ENCODE measurements at places on chromosomes 2 and 18.

GRCh38 chr18:63869374-63869773, 18.1 kb upstream of the SERPINB2 start:
- DNase-seq, result peak; percentile 61

GRCh38 chr2:196054631-196055030, 14.0 kb downstream of the DNAH7 start:
- DNase-seq, result no peak

GRCh38 chr2:119522671-119523070, 1.6 kb downstream of the SCTR start:
- DNase-seq, result no peak

- peak; percentile 84 for DNase-seq
Observed at GRCh38 chr2:208315081-208315788, 49.2 kb downstream of the PIKFYVE start.

GRCh38 chr2:225317186-225317585, 82.3 kb upstream of the NYAP2 start:
- DNase-seq, result no peak

DNA sequence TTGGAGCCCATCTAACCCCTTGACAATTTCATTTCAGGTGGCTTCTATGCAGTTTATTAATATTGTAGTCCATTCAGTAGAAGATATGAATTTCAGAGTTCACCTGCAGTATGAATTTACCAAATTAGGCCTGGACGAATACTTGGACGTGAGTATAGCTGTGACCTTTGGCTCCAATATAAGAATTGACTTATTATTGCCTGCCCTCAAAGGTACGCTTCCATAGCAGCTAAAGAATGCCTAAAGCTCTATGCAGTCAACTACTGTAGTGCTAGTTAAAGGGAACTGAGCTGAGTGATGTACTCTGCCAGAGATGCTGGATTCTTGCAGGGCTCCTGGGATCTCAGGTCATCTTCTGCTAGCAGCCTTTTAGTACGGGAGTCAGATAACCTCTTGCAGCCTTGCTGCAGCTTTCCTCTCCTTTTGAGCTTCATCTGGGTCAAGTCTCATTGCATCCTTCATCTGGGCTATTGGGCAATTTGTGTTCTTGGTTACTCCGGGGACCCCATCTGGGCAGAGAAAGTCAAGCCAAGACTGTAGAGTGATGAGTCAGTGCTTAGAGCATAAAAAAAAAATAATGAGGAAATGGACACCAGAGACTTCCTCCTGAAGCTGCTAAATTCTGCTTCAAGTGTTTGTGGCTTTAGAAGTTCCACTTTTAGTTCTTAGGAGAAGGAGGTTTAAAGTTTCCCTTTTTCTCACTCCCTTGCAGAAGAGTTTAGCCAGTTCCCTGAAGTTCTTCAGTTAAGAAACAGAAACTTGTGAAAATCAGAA, 105.6 kb downstream of the PRPF40A start:
- DNase-seq, result peak; percentile 91

GRCh38 chr2:225867071-225867470, 467.6 kb downstream of the NYAP2 start:
- DNase-seq, result no peak

DNA sequence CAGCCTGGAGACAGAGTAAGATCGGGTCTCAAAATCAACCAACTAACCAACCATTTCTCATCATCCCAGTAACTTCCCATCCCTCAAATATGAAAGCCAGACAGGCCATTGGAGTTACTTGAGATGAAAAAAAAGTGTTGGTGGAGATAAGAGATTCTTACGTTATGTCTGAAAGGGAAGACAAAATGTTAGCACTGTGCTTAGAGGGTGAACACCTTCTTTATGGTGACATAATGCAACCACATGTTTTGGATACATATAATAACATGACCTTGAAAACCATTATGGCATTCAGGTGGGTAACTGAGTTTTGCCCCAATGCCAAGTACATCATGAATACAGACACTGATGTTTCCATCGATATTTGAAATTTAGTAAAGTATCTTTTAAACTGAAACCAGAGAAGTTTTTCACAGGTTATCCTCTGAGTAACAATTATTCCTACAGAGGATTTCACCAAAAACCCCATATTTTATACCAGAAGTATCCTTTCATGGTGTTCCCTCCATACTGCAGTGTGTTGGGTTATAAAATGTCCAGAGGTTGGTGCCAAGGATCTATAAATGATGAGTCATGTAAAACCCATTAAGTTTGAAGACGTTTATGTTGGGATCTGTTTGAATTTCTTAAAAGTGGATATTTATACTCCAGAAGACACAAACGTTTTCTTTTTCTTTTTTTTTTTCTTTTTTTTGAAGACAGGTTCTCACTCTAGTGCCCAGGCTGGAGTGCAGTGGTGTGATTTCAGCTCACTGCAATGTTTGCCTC, 45.5 kb downstream of the AAK1 start:
- DNase-seq, result no peak

- peak; percentile 27 for DNase-seq
Observed at GRCh38 chr2:178280244-178280852, 86.0 kb downstream of the OSBPL6 start.

GRCh38 chr2:15623898-15624541, 32.4 kb downstream of the DDX1 start:
- DNase-seq, result no peak

DNA sequence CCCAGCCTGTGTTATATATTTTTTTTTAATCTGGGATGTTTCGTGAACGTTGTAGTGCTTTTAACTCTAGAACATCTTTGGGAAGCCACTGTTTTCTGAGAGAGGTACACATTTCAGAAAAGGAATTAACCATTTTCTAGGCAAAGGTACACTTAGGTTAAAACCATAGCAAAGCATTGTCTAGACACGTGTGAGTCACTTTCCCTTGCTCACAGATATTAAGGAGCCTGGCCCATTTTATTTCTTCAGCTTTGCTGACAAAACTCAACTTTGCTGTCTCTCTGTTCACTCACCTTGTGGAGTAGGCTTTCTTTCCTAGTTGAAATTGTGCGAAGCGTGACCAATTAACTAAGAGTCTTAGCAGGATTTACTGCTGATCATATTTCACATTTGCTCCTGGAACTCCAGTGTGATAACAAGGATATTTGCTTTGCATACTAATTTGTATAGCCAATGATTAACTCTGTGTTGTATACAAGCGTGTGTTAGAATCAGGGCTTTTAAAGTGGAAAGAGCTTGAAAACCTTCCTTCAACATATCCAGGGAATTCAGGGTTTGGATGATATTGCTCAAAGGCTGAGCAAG, 215.0 kb upstream of the AGAP1 start:
- no peak for DNase-seq

Measured in fibroblast of gingiva (primary cell).